Hematopoietic multipotent progenitor cell (in vitro differentiated cells): ENCODE measurements at places on chromosomes 3 and 15. TPM values are rescaled to one million over a fixed set of nuclear protein-coding genes. Genes with fewer than 3 reads are reported as not detected.

DNA sequence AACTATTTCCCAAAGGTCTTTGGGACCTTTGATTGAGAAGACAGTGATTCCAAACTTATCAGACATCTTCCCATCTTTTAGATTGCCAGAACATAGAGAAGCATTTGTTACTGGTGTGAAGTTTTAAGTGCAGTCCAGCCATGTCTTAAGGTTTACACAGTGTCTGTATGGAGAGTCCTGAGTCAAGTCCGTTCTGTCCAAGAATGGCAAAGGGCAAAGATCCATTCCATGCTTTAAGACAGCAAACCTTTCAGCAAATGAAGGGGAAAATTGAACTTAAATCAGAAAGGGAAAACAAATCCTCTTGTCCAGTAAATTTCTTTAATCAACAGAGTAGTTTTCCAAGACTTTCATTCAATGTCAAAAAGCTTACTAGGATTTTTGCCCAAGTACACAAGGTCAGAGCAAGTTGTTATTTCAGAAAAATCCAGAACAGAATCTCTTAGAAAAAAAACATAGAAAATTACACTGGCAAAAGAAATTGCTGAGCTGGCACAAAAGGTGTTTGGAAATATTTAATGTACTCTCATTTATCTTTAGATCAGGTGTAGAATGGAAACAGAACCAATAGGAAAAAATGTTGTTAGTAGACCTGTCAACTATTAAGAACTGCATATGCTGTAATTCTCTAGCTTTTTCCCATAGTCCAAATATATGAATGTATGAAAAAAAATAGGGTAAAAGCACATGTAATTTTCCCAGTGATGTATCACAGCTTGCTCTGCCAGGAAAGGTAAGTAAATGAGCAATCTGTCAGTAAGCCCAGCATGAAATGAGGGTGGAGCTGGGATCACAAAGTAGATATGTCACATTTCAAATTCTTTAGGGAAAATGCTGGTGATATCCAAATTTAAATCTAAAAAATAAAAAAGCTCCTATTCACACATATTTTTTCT lies 1099.9 kb downstream of the TUSC7 start:
- DNase-seq, result no peak

- DNase-seq, result no peak
Observed at GRCh38 chr3:71949442-71949841, 164.5 kb upstream of the PROK2 start.

- no peak for DNase-seq
Observed at GRCh38 chr3:24437326-24437725, 57.3 kb downstream of the THRB start.

DNA sequence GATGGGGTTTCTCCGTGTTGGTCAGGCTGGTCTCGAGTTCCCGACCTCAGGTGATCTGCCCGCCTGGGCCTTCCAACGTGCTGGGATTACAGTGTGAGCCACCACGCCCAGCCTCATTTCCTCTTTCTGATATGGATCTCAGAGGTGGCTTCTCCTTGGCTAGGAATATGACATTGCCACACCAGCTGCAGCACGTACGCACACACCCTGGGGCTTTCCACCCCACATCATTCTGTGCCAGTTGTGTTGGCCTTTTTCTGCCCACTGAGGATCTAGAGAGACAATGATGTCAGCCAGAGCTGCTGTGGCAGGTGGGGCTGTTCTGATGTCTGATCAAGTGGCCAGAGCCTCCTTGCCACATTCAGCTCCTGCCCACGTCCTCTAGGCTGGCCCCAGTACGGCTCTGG lies 29.0 kb downstream of the TMEM45A start:
- no peak for DNase-seq

DNA sequence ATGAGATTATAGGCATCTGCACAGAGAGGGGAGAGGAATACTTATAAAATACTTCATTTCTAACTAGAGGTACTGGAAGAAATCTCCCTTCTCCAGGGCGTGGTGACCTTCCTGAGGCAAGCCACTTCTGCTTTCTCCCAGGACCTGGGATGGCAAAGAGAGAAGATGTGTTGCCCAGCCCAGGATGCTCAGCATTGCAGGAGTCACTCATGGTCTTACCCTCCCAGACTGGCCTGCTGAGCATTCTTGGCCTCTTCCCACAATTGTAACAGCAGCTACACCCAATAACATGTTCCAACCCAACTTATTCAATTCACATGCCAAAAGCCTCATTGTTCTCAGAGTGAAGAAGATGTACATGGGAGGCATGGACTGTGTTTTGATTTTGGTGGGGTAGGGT lies 37.9 kb downstream of the IL20RB start:
- DNase-seq, result no peak

GRCh38 chr3:115323380-115323779 lies 176.3 kb upstream of the ZBTB20 start:
- no peak for DNase-seq

GRCh38 chr3:72031581-72031980 lies 246.6 kb upstream of the PROK2 start:
- peak; percentile 72 for DNase-seq

DNA sequence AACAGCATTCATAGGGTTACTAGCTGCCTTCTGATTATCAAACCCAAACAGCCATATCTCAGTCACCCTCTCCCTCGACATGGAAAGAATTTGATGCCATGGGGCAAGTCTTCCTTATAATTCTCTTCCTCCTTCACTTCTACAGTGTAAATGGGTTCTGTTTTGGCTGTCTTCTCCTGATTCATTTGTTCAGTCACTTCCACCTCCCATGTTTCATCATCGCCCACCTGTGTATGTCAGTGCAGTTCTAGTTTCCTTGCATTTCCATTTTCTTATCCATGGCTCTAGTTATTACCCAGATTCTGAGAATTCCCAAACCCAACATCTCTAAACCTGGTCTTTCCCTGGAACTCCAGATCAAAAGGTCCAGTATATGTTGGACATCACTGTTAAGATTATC lies 41.0 kb downstream of the RIOX2 start:
- no peak for DNase-seq

DNA sequence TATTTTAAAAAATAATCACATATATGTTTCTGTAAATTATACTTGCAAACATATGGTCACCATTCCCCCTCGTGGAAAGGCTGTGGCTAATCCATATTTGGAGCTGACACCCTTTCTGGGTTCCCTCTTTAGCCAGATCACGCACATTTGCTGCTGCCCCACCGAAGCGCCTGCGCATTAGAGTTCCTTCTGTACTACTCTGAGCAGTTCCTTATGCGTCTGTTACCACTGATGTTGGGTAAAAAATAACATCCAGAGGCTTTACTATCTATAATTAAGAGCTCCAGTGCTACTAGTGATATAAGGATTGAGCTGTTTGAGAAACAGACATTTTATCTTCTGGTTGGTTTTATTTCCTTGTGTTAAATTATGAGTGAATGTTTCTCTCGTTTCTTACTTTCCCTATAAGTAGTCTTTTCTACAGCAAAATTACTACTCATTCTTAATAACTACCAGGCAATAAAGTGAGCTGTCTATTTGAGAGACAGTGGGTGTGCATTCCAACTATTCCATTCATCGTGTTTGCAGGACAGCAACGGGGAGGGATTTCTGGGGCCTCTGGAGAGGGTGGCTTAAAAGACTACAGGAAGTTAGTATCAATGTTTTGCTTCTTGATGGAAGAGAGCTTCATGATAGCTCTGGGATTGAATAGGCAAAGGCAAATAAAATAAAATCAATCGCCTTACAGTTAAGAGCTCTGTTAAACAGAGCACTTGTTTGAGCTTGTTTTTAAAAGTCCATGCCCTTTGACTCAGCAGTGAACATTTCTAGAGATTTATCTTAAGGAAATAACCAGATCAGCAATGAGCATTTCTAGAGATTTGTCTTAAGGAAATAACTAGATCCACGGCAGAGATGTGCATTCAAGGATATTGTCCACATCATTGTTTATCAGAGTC lies 245.2 kb downstream of the CD47 start:
- no peak for DNase-seq

DNA sequence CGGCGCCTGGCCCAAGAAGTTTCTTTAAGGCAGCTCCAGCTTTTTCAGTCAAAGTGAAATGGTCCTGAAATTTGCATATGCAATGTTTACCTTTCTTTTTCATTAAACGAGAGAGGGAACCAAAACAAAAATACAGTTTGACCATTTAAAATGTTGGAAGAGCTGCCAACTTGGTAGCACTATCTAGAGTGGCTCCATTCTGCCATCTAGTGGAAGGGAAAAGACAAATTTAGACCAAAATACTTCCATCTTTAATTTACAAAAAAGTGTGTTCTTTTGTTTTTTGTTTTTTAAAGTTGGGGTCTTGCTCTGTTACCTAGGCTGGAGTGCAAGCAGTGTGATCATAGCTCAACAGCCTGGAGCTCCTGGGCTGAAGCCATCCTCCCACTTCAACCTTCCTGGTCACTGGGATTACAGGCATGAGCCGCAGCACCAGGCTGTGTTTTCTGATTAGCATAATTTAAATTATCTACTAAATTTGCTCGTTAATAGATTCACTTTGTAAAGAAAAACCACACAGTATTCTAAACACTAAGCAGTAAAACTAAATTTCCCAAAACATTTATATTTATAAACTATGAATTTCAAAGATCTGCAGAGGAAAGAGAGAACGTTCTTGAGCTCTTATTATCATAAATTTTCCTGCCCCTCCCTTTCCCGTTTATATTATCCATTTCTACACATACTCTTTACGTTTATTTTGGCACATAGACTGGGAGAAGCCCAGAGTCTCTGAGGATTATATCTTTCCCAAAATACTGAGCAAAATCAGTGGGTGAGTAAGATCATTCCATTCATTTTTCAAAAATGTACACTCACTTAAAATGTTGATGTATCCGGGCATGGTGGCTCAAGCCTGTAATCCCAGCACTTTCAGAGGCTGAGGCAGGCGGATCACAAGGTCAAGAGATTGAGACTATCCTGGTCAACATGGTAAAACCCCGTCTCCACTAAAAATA lies 15.4 kb upstream of the RFC4 start:
- DNase-seq, result peak; percentile 28

DNA sequence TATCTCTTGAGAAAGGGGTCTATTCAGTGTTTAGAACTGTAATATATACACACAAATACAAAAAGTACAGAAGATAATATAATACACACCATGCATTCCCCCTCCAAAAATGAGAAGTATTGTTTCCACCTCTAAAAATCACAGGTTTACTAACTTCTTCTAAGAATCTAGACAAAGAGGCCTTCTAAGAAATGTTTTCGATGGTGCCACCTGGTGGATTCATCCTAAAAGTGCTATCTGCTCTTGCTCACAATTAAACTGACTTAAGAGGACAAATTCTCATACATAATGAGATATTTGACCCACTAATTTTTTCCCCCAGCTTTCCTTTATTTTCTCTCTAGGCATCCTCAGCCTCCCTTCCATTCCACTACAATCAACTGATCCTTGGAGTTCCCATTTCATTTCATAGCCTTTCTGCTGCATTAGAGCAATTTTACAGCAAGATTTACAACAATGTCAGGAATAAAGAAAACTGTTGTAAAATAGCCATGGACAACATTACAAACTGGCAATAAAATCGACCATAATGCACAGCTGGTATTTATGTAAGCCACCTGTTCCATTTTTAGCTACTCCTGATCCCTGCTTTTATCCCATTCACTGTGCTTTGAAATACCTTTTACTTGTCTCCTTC lies 124.6 kb downstream of the ARRDC4 start:
- peak; percentile 91 for DNase-seq

- DNase-seq, result no peak
Observed at GRCh38 chr3:29279286-29279685, 1.6 kb upstream of the RBMS3 start.

GRCh38 chr3:120129718-120130513 lies 35.7 kb upstream of the GSK3B start:
- no peak for DNase-seq

- no peak for DNase-seq
Observed at GRCh38 chr15:93861413-93861812, 369.9 kb upstream of the MCTP2 start.

NTRK3 gene
- under 0.01 TPM for total RNA-seq

TCF12 gene
- total RNA-seq, result 119 TPM

U2SURP gene
- 23.4 TPM for total RNA-seq

PFN2 gene
- 1.9 TPM for total RNA-seq

CPLX3 gene
- not detected for total RNA-seq
